ENCODE measurements at places on chromosomes 7 and 10.
A peak's percentile ranks its signal among the peaks of the same experiment; 100 is the strongest.

DNA sequence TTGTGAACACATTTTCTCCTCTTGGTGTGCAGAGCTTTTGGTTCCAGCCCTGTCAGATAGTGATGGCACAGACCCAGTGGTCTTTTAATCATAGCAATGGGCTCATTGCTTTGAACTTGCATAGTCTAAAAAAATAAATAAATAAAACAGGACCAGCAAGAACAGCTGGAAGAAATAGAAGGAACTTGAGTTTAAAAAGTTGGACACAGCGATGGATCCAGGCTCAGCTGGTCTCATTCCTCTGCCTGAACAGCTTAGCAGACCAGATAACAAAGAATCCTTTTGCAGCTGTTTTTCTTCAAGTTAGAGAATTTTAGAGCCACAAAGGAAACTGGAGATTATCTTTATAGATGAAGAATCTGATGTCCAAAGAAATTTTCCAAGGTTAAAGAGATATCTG is 1005.6 kb downstream of the LRMDA start:
- DNase-seq: no peak

GRCh38 chr10:74433595-74433956 is 282.6 kb downstream of the ADK start:
- DNase-seq: no peak

GRCh38 chr10:37948210-37948609 is 28.2 kb downstream of the ZNF25 start:
- no peak for DNase-seq

DNA sequence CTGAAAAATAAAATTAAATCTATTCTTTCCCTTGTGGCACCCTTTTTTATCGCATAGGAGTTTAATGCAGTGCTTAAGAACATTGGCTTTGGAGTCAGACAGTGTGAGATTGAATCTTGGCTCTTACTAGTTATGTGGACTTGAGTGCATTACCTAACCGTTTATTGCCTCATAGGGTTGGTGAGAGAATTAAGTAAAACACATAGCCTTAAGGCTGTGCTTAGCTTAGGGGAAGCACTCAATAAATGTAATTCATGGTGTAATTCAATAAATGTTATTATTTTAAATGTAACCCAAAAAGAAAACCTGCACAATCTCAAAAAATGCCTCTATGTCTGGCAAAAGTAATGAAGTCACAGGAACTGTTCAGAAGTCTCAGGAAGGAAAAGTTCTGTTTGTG is 2.7 kb downstream of the STK17A start:
- DNase-seq: no peak

- no peak for DNase-seq
These were observed 624.8 kb upstream of the LRRTM3 start for GRCh38 chr10:66301078-66301477.

- peak; percentile 46 for DNase-seq
These were observed 190.8 kb downstream of the GATA3 start for GRCh38 chr10:8245131-8245813.

DNA sequence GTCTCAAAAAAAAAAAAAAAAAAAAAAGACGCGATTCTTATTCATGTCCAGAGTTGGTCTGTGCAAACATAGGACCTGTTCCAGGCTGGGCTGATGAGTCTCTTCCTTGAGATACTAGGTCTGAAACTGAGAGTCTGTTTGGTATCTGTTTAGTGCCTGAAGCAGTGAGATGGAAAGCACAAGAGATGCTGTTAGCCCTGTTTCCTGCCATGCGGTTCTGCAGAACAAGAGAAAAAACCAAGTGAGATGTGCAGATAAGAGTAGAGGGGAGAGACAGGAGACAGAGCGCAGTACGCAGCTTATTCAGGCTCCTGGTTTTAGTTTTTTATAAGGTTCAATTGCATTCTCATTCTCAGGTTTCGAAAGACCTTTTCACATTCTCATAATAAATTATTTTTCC is 85.8 kb upstream of the PRKCQ start:
- DNase-seq: peak; percentile 83

- no peak for DNase-seq
These were observed 70.8 kb downstream of the CHN2 start for GRCh38 chr7:29265208-29265923.

DNA sequence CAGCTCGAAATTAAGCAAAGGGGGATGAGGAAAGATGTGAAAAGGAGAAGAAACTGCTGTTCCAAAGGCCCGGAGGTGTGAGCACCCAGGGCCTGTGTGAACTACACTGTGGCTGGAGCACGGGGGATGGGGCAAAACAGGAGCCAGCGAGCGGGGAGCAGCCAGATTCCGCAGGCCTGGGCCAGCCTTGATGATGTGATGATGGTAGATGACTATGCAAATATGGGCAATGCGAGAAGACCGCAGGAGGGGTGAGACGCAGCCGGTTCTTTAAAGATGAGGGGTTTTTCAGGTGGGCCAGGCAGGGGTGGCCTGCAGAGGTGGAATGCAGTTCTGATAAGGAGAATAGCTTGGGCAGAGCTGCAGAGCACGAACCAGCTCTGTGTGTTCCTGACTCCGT is 61.5 kb downstream of the LANCL2 start:
- no peak for DNase-seq

- no peak for DNase-seq
These were observed 4.5 kb upstream of the SEMA3D start for GRCh38 chr7:85191383-85191782.

Data from activated CD8-positive, alpha-beta memory T cell treated with anti-CD3 and anti-CD28 coated beads, Interleukin-2, amount 10 ng/mL, durations not matched to agents 7 days and 5 days (primary cell).